Stomach (tissue), 19 donors: ENCODE measurements at places on chromosomes 6 and 20. TPM values are rescaled to one million over a fixed set of nuclear protein-coding genes. Genes with fewer than 3 reads are reported as not detected.

GRIK2 gene
- not detected for total RNA-seq

SNAP25 gene
- not detected for total RNA-seq

CALHM4 gene
- total RNA-seq: not detected

DNA sequence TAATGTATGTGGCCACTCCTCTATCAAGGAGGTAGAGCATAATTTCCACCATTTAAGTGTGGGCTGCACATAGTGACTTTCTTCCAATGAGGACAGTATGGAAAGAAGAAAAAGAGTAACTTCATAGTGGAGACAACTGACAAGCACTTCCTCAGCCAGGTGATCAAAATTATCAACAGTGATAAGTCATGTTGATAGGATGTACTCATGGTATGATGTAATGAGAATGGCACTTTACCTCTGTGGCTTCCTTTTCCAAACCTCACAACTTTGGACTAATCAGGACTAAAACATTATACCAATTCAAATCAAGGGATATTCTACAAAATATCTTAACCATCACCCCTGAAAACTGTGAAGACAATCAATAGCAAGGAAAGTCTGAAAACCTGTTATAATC is 302.3 kb upstream of the CITED2 start:
- no peak for DNase-seq

DNA sequence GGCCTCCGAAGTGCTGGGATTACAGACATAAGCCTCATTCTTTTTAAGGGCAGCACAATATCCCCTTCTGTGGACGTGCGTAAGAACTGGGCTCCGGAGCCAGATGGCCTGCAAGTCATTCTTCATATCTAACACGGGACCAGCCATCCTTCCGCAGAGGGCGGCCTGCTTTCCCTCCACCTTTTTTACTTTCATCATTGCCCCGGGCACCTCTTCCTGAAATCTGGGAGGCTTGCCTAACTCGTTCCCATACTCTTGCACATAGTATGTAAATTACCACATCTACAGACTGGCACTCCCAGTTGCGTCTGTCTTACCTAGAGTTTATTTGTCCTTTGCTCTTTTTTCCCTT is 29.9 kb upstream of the SLC23A2 start:
- DNase-seq: no peak

GRCh38 chr6:139448051-139448649 is 73.7 kb upstream of the CITED2 start:
- DNase-seq: no peak
